NCI-H526 treated with DMSO at 0.1 percent for 48 hours (cell line): ENCODE measurements at places on chromosomes 4 and X.

DNA sequence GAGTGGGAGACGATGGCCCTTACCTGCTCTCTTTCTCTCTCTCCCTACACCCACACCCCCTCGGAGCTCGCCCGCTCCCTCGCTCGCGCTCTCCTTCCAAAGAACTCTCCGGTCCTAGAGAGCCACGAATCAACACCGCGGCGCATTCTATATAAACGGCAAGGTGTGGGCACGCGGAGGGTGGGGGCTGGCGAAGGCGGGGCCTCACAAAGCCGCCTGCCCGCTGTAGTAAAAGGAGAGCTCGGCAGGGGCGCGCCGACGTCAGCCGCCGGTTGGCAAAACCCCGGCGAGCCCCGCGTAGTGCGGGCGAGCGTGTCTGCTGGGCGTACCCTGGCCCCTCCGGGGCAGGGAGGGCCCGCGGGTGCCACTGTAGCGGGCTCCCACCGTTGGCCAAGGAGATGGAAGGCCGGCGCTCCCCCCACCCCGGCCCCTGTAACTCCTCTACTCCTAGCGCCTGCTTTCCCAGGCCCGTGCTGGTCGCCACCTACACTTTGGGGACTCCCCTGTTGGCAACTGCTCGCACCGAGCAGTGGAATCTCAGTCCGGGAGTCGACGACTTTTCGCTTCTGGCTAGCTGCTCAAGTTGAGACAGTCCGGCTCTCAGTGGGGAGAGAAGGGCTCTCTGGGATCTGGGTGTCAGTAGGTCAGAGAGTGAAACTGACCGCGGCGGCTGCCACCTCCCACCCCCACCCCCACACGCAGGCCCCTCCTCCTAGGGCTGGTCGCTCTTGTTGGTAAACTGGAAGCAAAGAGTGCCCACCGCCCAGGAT is 325.5 kb upstream of the F9 start:
- no peak for DNase-seq

DNA sequence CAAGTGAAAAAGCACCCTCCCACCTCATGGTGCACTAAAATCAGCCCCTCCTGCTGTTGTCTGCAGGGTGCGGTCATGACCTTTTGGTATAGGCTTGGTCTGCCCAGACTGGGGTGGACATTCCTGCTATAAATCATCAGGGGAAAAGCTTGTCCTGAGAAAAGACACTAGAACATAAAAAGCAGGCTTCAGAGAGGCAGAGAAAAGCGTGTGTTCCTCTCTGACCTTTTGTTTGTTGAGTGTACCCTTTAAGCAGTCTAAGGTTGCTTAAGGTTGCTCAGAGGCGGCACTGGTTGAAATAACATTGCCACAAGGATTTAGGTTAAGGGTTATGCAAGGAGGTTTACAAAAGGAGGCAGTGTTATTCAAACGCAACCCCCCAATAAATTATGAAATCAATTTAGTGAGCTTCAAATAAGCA is 43.5 kb downstream of the CCDC158 start:
- no peak for DNase-seq

GRCh38 chr4:92477298-92477697 is 173.5 kb downstream of the GRID2 start:
- DNase-seq: no peak

- DNase-seq: no peak
These were observed 42.1 kb upstream of the SH3RF1 start for GRCh38 chr4:169312690-169313422.

- no peak for DNase-seq
These were observed 6.0 kb upstream of the WDR13 start for GRCh38 chrX:48591255-48591791.

DNA sequence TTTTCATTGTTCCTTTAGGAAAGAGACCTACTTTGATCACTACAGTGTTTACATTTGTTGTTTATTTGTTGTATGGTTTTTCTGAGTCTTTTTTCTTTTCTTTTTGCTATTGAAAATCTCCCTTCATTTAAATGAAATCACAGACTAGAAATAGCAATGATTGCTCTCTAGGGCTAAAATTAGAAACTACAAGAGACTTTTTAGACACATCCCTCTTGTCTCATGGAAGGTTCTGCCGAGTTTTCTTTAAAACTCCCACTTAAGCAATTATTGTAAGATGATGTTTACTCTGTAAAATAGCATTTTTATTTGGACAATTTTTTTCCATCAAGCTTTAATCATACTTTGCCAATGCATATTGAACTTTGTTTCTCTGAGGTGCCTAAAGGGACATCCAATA is 136.6 kb downstream of the PALLD start:
- DNase-seq: no peak

DNA sequence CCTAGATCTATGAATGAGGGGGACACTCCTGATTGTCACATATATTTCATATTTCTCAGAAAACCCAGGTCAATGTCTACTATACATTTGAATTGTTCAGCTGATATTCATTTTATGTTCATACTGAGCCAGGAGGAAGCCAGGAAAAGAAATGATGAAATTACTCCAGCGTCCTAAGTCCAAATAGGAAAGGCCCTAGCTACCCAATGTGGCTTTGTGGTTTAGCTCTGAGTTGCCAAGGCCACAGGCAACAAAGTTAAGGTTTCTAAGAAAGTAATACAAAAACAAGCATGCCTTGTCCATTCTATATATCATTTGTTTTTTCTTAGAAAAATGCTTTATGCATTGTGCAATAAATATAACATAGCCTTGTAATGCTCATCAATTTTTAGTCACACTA is 4.5 kb upstream of the CSN2 start:
- no peak for DNase-seq

DNA sequence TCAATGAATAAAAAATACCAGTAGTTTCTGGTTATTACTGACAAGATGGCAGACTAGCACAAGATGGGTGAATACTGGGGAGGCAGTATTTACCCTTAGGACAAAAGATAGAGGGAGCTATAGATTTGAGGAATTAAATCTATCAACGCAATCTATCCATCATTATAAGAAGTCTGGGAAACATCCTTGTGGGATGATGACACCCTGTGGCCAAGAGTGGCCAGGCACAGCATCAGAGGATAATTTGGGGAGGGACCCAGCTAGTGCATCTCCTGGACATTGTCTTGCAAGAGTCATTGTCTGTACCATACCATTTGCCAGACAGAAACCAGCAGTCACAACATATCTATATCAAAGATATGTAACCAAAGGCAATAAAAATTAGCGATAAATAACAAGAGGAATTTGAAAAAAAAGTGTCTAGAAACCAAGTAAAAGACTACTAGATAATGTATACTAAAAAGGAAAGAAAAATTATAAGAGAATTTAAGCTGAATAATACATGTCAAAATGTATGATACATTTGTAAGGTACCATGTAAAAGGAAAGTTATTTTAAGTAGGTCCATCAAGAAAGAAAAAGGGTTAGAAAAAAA is 22.9 kb downstream of the KCTD8 start:
- DNase-seq: peak; percentile 6

DNA sequence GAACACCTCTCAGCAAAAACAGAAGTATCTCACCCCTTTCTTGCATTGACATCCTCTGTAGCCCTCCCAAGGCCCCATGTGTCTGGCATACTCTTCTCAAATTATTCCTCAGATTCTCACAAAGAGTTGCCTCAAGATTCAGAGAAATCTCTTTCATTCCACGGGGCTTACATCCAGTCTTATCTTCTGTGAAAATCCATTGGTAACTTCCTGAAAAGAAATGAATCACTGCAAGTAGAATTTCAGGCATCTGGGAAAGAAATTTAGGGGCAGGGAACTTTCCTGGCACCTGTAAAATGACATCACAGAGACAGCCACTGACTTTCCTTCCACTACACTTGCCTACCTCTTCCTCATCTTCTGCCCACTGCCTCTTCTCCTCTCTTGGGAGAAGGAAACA is 182.5 kb upstream of the ARHGEF9 start:
- DNase-seq: no peak

- DNase-seq: no peak
These were observed 194.9 kb downstream of the ADAMTS3 start for GRCh38 chr4:72374159-72374558.

- no peak for DNase-seq
These were observed 105.0 kb upstream of the ANXA3 start for GRCh38 chr4:78446619-78447018.

- no peak for DNase-seq
These were observed at the start of gene MAGEA8 for GRCh38 chrX:149881081-149881711. TSS of gene MAGEA8 (plus strand) at chrX:149881183. CDS start at chrX:149884273, 3,090 bp downstream.

DNA sequence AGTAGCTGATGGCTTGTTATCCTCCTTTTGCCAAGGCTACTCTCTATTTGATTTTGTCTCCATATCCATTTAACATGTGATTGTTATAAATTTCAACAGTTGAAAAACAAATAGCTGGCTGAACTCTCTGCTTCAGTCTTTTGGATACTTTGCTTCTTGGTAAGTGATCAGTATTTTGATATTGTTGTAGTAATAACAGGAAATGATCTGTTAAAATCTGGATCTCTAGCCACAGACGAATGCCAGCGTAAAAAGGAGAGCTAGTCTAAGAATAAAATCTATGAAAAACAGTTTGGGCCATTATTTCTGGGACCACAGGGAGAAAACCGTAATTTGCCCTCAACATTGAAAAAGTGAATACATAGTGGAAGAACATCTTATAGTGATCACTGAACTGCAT is 113.8 kb downstream of the ANAPC10 start:
- no peak for DNase-seq

- DNase-seq: no peak
These were observed 55.0 kb downstream of the LNX1 start for GRCh38 chr4:53536328-53536727.

DNA sequence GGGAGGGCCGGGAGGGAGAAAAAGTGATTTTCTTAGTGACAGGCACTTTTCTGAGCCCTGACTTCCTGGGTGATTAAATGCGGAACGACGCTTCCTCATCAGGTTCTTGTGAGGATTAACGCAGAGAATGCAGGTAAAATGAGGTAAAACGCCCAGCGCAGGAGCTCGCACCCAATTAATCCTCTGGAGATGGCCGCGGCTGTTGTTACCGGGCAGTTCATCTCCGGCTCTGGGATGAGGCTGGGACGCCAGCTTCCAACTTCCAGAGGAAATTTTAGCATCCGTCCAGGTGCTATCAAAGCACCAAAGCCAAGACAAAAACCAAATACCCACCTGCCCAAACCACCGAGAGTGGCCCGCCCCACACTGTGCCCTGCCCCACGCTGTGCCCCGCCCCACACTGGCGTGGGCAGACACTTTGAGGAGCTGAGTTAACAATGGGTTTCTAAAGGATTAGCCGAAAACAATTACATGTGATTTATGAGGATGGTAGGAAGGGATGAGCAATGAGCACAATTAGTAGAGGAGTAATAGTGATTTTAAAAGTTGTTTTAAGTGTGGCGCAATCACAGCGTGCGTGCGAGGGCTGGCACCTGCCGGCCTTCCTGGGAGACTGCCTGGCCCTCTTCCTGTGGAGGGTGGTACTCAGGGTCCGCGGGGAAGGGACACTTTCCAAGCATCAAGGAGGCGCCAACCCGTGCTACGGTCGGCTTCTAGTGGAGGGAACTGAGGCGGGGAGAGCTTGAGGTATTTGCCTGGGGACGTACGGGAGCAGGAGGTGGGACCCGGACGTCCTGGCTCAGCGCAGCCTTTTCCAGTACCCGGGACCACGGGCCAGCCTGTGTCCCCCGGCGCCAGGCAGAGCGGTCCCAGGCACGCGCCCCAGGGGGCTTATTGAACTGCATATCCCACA is 41.6 kb upstream of the ADRA2C start:
- no peak for DNase-seq

- no peak for DNase-seq
These were observed 48.0 kb upstream of the HDAC8 start for GRCh38 chrX:72620550-72621145.

- DNase-seq: no peak
These were observed 83.2 kb downstream of the GPAT3 start for GRCh38 chr4:83618991-83619645.

DNA sequence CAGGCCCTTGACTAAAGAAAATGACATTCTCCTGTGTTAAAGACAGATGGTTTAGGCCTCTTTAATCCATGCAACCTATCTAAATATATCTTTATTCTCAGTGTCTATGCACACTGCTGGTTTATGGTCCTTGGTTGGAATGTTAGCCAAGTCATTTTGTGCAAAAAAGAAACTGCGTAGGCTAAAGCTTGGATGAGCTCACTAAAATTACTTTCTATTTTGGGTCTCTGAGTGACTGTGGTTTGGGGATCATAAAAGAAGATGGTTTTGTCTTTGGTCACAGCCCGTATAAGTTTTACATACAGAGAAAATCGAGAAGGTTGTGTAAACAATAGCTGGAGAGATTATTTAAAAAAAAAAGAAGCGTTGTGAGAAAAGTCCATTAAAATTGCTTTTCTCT is 443.6 kb downstream of the UBE2NL start:
- DNase-seq: no peak

GRCh38 chr4:11297201-11297600 is 131.5 kb downstream of the HS3ST1 start:
- DNase-seq: no peak

DNA sequence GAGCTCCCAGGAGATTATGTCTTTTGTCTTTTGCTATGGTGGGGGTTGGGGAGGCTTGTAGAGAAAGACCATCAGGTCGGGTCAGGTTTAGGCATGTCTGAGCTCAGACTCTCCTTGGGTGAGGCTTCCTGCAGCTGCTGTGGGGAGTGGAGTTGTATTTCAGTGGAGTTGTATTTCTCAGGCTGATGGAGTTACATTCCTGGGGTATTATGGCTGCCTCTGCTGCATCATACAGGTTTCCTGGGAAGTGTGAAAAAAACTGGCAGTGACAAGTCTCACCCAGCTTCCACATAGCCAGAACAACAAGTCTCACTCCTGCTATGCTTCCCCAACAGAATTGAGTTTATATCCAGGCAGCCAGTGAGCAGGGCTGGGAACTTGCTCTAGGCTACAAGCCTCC is 119.3 kb downstream of the VSIG4 start:
- DNase-seq: no peak

GRCh38 chrX:102546828-102547493 is 30.4 kb upstream of the TMSB15A start:
- DNase-seq: no peak

DNA sequence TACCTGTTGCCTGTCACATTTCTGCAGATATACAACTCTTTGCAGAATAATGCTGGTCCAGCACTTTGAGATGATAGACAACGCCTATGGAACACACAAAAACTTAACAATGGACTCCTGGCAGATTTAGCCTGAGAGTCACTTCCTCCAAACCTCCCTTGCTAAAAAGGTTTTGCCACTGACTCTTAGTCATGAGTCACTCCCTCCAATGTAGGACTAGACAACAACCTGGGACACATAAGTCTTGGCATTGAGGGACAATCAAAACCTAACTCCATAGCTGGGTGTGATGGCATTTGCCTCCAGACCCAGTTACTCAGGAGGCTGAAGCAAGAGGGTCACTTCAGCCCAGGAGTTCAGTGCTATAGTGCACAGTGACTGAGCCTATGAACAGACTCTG is 22.0 kb upstream of the EIF4E start:
- DNase-seq: no peak

DNA sequence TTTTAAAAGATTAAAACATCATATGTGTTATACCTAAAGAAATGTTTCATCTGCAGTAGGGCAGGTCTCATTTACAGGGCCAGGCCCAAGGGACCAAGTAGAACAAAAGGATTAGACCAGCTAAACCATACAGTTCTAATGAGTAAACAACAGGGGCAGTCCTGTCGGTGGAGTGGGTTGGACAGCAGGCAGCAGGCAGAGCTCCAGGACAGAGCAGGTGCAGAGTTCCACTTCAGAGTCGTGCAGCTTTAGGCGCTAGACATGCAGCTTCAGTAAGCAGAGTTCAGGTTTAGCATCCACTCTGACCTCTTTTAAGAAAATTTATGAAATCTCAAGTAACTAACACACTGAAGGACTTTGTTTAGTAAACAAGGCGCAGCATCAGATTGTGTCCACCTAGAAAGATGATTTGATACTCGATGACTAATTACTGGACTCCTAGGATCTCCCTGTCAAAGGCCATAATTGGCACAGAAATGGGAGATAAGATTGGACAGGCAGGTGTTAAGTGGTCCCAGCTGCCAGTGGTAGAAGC is 487.7 kb upstream of the INTU start:
- no peak for DNase-seq

GRCh38 chr4:23958749-23959148 is 68.9 kb upstream of the PPARGC1A start:
- DNase-seq: no peak
